ENCODE measurements at places on chromosomes 7 and 10.

DNA sequence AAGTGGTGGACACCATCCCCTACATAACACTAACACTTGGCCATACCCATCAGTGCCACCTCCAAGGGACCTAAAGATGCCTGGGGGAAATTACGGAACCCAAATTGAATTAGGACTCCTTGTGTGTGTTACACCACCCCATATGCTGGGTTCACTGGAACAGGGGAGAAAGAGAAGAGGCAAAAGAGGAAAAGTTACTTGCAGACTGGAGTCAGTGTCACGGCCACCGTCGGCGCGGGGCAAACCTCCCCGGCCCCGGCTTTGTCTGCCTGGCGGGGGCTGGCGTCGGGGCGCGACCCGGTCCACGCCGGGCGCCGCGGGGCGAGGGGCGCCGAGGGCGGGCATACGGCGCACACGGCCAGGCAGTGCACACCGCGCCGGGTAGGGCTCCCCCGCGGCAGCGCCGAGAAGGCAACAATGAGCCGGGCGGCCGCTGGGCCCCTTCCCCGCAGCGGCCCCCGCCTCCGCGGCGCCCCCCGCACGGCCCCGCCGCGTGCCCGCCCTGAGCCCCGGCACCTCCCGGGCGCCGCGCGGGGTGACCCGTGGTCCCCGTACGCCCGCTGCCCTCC, 171.1 kb downstream of the FAM107B start:
- peak; percentile 27 for DNase-seq

GRCh38 chr10:98293550-98294269, 25.7 kb upstream of the LOXL4 start:
- DNase-seq = no peak

GRCh38 chr7:5442757-5443305, 19.2 kb upstream of the TNRC18 start:
- DNase-seq = no peak

DNA sequence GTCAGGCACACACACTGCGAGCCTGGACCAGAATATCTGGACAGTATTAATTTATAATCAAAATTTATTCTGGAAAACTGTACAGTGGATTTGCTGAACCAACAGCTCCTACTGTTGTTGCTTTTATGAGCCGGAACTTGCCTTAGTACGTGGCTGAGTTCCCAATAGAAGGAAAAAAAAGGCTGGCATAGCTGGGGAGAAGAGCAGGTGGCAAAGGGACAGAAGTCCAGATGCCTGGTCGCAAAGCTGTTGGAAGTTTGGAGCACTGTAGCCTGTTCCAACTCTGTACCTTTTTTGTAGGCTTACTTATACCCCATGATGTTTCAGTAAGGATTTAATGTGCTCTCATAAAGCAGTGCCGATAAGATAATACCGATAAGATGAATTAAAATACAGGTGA, 333.8 kb downstream of the ABCA13 start:
- DNase-seq = no peak

- no peak for DNase-seq
These were observed 51.5 kb downstream of the MCMBP start for GRCh38 chr10:119821182-119821581.

GRCh38 chr7:40673285-40673684, 538.5 kb downstream of the SUGCT start:
- DNase-seq = no peak

Data from stimulated activated CD4-positive, alpha-beta T cell treated with anti-CD3 and anti-CD28 coated beads, Interleukin-4, amount 100 ng/mL, for 1 hour (primary cell).